Fibroblast of villous mesenchyme (primary cell): ENCODE measurements at places on chromosomes 16 and 17. TPM values are rescaled to one million over a fixed set of nuclear protein-coding genes. Genes with fewer than 3 reads are reported as not detected.

- no peak for DNase-seq
These were observed 72.8 kb upstream of the TOB1 start for GRCh38 chr17:50938821-50939541.

DNA sequence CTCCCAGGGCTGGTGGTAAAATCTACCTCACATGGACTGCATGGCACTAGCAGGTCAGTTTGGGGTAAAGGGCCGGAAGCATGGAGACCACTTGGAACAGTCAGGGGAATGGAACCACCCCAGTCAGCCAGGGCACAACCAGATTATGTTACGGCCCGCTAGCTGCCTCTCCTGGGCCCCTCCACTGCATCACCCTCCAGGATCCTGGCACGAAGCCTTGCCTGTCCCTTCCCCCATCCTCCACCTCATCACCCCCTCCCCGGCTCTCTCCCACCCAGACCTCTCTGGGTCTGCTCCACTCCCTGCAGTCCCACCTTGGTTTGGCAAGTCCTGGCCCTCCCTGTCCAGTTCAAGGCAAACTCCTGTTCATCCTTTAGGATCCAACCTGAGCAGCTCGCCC is 91.7 kb downstream of the CLEC16A start:
- no peak for DNase-seq

- peak; percentile 20 for DNase-seq
These were observed 8.4 kb downstream of the FBXO47 start for GRCh38 chr17:38958756-38959155.

DNA sequence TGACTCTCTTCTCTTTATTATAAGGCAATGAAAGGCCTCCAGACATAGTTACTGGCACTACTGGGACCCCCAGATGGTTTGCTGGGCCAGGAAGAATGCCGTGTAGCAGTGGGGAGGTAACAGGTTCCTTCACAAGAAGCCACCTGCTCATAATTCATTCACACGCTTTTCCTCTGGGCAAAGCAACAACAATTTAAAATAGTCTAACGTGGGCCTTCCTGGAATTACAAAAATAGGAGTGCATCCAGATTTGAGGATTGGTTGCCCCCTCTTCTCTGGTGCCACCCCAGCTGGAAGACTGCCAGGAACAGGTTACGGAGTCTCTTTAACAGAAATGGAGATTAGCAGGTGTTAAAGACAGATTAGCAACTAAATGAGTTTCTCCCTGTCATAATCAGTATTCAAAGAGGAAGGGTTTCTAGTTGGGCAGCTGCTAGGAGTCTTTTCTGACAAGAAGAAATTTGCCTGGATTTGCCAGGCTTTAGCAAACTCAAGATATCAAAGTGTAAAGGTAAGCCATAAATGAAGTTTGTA is 409.6 kb downstream of the NPIPA8 start:
- no peak for DNase-seq

- no peak for DNase-seq
These were observed 102.6 kb upstream of the ZNF750 start for GRCh38 chr17:82942166-82943130.

DNA sequence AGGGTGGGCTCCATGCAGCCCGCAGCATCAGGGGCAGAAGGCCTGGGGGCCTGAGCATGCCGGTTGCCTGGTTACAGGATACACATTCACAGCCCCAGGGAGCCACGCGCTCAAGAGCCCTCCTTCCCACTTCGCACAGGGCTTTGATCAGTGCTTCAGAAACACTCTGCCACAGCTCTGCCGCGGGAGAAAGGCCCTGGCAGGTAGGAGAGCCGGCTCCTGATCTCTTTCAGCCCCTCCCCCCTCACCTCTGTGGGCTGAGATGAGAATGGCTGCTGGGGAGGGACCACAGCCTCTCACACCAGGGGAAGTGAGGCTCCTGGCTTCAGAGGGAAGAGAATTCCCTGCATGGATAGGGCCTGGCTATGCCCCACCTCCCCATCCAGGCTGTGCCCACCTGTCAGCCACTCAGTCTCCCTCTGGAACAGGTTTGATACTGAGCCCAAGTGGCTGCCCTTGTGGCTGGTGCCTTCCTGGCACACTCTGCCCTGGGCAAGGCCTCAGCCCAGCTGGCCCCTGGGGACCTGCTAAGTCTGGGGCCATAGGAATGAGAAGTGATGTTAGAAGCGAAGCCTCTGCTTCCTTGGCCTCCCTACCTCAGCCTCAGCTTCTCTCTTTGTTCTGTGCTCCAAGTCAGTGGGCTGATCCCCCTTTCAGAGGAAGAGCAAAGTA is 8.6 kb downstream of the DOK4 start:
- no peak for DNase-seq

GRCh38 chr16:65042438-65043365 is 79.2 kb downstream of the CDH11 start:
- DNase-seq, result no peak

The GPR139 gene
- total RNA-seq, result not detected in 2 replicates

The SEZ6L2 gene
- 2.6 and 4.7 TPM in 2 replicates for total RNA-seq

The CRAMP1 gene
- 10.3 and 10.4 TPM in 2 replicates for total RNA-seq

The UQCRC2 gene
- total RNA-seq, result 148 and 225 TPM in 2 replicates

The CES5A gene
- not detected in 2 replicates for total RNA-seq
